ENCODE measurements at places on chromosomes 1 and 21.

DNA sequence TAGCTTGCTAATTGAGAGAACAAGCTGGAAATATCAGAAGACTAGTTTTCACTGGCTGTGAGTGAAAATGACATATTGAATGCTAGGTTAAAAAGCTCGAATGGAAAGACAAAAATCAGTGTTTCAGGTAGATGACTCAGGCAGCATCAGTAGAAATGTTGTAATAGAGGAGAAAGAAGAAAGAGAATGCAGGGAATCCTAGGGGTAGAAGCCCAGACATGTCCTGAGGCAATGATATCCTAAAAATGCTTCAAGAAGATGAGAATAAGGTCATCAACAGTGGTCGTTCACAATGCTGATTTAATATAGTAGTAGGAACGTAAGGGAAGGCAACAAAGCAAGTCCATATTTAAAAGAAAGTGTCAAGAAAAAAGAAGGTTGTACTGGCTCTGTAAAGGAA lies 96.7 kb upstream of the HP1BP3 start:
- no peak for DNase-seq

DNA sequence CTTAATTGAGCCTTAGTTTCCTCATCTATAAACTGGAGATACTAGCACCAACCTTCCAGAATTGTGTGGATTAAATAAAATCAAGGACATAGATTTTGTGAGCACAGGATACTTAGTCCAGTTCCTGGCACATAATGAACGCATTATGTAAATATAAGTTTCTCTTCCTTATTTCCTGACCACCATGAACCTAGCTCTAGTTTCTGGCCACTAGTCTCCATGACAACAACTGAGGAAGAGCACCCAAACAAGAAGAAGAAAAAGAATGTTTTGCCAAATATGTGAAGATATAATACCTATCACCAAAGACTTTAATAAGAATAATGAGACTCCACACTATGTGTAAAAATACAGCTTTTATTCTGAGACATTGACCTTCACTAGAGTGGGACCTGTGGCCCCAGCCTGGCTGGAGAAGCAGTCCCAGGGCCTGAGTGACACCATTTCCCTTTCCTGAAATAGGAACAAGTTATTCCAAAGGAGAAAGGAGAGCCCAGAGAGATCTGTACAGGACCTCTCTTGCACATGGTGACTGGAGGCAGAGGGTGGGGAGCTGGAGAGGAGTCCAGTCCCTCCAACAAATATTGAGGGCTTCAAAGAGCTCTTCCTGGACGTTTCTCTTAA lies 940 bp upstream of the USF1 start:
- peak; percentile 77 for DNase-seq

DNA sequence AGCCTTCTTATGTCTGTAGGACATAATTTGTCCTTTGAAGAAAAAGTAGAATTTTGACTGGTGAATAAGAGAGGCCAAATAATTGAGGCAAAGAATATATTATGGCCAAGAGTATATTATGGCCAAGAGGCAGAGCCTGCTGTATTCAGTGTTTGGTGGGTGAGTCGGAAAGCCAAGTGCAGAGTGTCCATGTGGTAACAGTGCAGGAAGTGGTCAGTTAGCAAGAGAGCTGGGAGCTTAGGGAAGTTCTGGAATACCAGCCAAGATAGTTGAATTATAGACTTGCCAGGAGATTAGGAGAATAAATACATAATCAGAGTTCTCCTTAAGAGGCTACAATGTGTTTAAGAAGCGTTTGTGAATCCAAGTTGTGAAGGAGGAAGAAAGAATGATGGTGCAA lies 131.5 kb upstream of the LMO4 start:
- DNase-seq: no peak

DNA sequence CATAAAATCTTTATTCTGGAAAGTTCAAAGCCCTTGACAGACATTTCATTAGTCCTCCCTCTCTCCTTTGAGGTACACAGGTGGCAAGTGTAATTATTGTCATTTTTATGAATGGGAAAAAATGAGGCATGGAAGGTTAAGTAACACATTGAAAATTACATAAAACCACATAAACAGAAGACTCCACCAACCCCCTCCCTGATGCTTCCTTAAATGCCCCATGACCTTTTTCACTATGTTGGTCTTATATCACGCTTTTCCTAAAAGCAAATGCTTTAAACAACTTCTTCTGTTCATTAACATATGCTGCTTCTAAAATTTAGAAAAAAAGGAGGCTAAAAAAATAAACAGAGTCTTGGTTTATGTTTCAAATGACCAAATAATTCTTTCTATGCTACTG lies 648.4 kb downstream of the PTPRC start:
- DNase-seq: no peak

- DNase-seq: no peak
Observed at GRCh38 chr1:8015809-8016165, 10.3 kb downstream of the ERRFI1 start.

DNA sequence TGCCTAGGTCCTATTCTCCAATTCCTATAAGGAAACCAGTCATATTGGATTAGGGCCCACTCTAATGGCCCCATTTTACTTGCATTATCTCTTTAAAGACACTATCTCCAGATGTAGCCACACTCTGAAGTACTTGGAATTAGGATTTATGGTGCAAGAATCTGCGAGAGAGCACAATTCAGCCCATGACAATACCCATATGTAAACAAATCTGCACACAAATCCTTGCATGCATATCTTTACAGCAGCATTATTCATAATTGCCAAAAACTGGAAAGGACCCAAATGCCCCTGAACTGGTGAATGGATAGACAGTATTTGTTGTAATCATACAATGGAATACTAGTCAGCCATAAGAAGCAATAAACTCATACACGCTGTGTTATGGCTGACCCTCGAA lies 229.8 kb upstream of the ADAMTS5 start:
- no peak for DNase-seq

GRCh38 chr1:153933955-153934354 lies 11.2 kb upstream of the GATAD2B start:
- no peak for DNase-seq

- DNase-seq: no peak
Observed at GRCh38 chr1:182633657-182634281, 29.6 kb upstream of the RGS16 start.

- no peak for DNase-seq
Observed at GRCh38 chr1:224939844-224940425, 10.5 kb downstream of the DNAH14 start.

DNA sequence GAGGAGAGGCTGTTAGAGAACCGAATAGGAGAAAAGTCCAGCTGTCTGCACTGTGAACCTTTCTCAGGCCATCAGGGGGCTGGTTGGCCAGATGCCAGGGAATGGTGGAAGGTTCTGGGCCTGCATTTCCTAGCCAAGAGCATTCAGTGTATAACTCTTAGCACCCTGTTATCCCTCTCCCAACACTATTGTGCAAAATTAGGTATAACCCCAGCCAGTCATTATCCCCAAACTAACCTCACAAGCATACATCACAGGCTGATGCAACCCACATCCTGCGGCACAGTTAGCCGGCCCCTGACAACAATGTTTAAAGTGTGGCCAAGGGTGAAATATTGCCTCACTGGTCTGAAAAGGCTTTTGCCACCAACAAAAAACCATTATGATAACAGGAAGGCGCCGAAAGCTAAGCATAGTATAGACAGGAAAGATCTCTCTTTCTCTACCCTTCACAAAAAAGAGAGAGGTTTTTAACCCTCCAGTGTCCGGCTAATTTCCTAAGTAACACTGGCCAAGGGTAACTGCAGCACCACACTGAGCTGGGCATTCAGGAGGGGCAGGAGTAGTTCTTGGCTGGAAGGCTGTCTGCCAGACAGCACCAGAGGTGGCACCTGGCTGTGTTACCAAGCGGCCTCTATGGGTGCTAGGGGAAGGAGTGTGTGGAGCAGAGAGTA lies 77.3 kb upstream of the BCAR3 start:
- DNase-seq: peak; percentile 92

DNA sequence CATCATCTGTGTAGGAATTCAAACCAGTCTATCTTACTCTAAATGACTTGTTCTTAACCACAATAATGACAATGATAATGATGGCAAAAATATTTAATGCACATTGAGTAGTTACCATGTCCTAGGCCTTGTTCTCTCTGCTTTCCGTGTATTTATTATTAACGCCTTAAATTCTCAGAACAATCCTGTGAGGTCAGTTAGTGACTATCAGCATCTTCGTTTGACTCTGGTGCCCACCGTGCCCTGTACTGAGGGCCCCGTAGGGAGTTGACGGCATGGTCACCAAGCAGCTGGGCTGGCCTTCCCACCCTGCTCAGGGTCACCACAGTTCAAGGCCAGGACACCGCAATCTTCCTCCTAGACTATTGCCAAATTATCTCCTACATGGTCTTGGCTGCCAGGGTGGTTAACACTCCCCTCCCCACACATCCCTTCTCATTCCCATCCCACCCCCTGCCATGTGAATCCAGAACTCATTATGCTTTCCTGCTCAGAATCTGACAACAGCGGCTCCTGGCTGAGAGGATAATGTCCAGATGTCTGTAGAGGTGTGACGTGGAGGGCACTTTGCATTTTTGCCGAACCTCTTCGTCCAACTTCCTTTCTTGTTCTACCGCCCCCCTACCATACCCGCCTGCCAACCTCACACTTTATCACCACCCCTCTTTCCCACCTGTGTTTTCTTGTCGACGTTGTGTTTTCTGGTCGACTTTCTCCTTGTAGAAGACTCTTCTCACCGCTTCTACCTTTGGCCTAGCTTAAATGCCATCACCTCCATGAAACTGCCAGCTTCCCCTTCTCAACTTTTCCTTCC lies 33.4 kb downstream of the IGFN1 start:
- DNase-seq: no peak

GRCh38 chr1:3998086-3998485 lies 98.0 kb upstream of the C1orf174 start:
- no peak for DNase-seq

GRCh38 chr21:45054227-45054926 lies 20.0 kb upstream of the ADARB1 start:
- no peak for DNase-seq

GRCh38 chr21:43810505-43811261 lies 21.3 kb downstream of the RRP1 start:
- peak; percentile 71 for DNase-seq

GRCh38 chr21:42396799-42397745 lies 1.2 kb upstream of the TMPRSS3 start:
- DNase-seq: no peak

GRCh38 chr1:84538599-84538998 lies 32.2 kb upstream of the GNG5 start:
- no peak for DNase-seq

GRCh38 chr1:22309572-22309971 lies 142.1 kb upstream of the ZBTB40 start:
- no peak for DNase-seq

GRCh38 chr21:20729376-20729775 lies 268.8 kb upstream of the NCAM2 start:
- DNase-seq: no peak

DNA sequence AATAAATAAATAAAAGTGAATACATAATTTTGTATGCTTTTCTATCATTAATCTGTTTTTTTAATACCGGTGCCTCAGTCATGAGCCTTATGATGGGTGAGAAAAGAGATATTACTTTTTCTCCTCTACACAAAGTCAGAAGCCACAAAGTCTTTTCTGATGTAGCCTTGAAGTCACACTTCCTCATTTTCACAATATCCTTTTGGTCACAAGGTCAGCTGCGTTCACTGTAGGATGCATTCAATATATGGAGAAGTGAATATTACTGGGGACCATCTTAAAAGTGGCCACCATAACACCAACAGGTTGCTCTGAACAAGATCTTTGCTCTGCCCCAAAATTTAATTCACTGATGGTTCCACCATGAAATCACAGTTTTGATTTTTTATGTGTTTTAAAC lies 83.3 kb upstream of the TNR start:
- peak; percentile 34 for DNase-seq

DNA sequence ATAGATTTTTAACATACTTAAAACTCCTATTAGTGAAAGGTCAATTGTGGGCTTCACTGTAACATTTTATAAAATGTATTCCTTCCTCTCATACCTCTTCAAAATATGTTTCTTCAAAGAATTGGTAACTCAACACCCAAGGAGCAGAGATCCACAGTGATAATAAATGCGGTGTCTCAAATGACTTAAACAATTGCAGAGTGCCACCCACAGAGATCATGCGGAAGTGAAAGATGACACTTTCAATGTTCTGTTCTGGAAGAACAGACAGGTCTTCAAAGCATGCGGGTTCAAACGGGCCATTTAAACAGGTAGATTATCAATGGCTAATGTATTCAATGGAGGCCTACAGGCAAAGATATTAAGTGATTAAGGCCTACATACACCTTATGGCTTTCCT lies 157.0 kb upstream of the GREM2 start:
- no peak for DNase-seq

- DNase-seq: peak; percentile 3
Observed at GRCh38 chr1:71080230-71080738, 551 bp downstream of the ZRANB2 start.

- no peak for DNase-seq
Observed at GRCh38 chr1:41653574-41653973, 169.1 kb upstream of the EDN2 start.

GRCh38 chr1:245207056-245207638 lies 52.4 kb downstream of the KIF26B start:
- no peak for DNase-seq

DNA sequence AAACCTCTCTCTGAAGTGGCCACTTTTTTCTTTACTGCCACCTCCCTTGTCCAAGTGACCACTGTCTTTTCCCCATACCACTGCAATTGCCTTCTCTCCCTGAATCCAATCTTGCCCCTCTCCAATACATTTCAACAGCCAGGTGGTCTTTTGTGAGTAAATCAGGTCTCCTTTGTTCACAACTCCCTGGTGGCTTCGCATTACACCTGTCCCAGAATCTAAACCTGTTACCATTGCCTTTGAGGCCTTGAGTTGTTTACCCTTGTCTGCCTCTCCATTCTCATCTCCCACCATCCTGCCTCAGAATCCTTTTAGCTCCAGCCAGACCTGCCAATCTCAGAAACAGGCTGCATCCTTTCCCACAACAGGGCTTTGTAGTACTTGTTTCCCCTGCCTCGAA lies 21.8 kb upstream of the DYNLT5 start:
- no peak for DNase-seq

GRCh38 chr1:54238353-54239034 lies 38.5 kb downstream of the MRPL37 start:
- DNase-seq: peak; percentile 94

DNA sequence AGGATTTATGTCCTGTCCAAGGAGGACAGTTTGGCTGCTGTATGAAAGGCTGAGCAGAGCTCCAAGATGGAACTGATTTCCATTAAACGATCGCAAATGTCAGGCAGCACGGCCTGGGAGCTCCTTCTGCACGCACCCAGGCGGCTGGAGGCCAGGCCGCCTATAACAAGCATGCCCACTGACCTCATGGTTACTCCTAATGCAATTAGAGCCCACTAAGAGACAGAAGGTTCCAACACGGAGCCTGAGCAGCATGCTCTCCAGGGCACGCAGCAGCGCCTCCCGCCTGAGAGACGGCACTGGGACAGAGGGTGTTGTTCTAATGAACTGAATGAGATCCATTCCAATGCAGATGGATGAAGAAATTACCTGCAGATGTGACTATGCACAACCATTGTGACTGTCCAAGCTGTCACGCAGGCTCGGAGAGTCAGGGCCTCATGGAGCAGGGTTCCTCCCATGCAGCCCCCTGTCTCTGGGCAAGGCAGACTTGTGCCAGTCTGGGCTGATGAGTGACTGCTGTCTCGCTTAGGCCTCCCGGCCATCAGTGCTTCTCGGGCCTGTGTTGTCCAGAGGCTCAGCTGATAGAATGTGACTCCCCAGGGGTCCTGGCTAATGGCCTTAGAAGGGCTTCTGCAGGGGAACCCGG lies 25.2 kb upstream of the CDCA8 start:
- DNase-seq: no peak

All from inflammatory macrophage treated with lipopolysaccharide for 1 hour (primary cell).